Gastroesophageal sphincter (tissue), 4 donors: ENCODE measurements at places on chromosomes 5 and 9. TPM values are rescaled to one million over a fixed set of nuclear protein-coding genes. Genes with fewer than 3 reads are reported as not detected.
A peak's percentile ranks its signal among the peaks of the same experiment; 100 is the strongest.

DNA sequence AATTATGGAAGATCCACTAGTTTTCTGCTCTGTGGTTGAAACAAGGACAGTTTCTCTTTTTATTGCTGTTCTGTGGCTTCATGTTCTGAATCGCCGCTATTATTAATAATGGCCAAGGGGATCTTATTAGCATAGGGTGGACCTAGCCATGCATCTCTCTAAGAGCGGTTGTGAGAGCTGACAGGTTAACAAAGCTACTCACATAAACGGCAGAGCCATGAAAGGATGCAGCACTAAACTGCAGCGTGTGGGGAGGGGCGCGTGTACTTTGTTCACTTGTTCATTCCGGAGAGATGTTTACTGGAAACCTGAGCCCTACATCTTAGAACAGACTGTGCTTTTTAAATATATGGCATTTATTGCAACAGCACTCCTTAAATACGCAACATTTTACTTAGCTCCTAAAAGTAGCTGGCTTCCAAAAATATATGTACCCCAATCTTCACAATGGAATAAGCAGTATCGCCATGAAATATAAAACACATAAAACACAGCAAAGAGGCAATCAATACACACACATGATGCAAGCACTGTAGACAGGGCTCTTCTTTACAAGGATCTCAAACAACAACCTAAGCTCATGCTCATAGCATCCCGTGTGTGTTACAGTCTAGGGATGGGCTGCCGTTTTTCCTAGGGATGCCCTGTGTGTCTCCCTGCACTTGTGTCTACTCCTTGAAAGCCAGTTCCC, 424.6 kb downstream of the MED10 start:
- no peak overlapping the region for H3K27ac ChIP-seq
- H3K36me3 ChIP-seq, result no peaks in the 10 kb centered on the region
- H3K27me3 ChIP-seq, result peaks cover 13% of the 10 kb centered on the region
- no peak for ATAC-seq
- H3K4me3 ChIP-seq, result no peak overlapping the region

DNA sequence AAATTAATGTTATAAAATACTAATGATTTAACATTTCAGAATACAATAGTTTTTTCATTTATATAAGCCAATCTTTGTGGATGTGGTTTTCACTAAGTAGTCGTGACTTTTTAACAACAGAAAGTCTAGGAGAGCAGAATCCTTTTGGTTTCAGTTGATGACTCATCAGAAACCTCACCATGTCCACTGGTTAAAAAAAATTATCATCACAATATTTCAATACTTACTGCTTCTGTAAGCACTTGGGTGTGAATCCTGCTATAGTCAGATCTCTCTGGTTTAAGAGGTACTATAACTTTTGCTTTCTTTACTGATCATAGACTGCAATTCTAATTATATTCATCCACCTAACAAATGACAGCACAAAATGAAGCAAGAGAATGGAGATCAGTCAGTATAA, 77.2 kb downstream of the MRPS30 start:
- no peak overlapping the region for H3K4me3 ChIP-seq
- H3K4me1 ChIP-seq, result no peaks in the 10 kb centered on the region
- H3K36me3 ChIP-seq, result no peaks in the 10 kb centered on the region

DNA sequence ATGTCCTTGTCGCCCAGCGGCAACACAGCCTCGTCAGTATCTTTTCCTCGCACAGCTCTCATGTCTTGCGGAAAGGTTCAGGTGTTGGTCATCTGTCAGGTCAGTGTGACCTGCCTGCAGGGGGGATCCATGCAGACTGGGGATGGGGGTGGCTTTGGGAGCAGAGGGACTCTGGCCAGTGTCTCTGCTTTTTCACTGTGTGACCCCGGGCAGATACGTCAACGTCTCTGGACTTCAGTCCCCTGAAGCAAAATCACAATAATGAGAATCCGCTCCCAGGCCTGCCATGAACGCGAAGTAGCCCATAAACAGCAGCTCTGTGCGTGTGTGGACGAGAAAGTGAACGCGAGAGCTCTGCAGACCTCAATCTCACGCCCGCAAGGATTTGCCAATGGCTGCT, 75.7 kb upstream of the FCN1 start:
- H3K4me3 ChIP-seq, result no peak overlapping the region
- no peak for ATAC-seq
- H3K4me1 ChIP-seq, result no peaks in the 10 kb centered on the region
- no peaks in the 10 kb centered on the region for H3K36me3 ChIP-seq
- H3K27me3 ChIP-seq, result peaks cover 26% of the 10 kb centered on the region

DNA sequence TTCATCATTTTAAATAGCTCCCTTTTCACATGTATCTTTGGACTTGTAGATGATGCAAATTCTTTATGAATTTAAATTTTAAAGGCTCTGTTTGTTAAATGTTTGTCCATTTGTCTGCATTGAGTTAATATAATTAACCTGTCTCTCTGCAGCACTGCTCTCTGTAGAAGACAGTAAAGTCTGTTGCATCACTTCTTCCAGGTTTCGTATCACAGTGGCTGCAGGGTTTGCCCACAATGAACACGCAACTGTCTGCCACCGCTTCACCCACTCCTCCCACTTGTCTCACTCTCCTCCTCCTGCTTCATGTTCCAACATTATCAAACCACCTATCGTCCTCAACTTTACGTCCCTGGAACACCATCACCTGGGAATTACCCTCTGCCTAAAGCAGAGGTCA, 231.3 kb upstream of the SLC30A5 start:
- no peak for ATAC-seq
- H3K36me3 ChIP-seq, result no peaks in the 10 kb centered on the region
- no peaks in the 10 kb centered on the region for H3K4me1 ChIP-seq
- H3K27me3 ChIP-seq, result peaks cover 8% of the 10 kb centered on the region
- no peak overlapping the region for H3K27ac ChIP-seq

DNA sequence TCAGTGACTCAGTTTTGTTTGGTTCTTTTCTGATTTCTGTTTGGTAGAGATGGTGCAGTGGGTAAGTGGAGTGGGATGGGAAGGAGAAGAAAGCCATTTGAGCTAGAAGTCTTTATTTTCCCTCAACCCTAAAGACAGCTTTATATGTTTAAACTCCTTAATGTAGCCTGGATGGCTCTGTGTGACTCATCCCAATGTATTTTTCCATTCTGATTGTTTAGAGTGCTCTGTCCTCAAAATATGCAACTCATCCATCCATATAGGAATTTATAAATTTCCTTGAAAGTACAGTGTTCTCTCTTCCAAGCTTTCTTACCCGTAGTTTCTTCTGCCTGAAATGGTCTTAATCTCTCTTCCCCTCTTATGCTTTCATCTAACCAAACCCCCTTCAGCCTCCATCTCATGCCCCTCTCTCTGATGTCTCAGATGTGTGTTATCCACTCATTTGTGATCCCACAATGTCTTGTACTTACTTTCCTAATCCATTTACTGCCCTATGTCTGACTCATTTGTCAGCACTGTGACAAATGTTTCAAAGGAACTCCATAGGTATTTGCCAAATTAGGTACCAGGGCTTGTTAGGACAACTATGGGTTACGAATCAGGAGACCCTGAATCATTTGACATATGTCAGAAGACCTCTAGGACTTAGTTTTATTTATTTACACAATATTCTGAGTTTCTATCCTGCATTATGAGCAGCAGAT, 217.5 kb upstream of the SGCD start:
- H3K27ac ChIP-seq, result no peak overlapping the region
- no peaks in the 10 kb centered on the region for H3K36me3 ChIP-seq
- H3K4me3 ChIP-seq, result no peak overlapping the region
- no peak for ATAC-seq
- no peaks in the 10 kb centered on the region for H3K4me1 ChIP-seq
- no peaks in the 10 kb centered on the region for H3K27me3 ChIP-seq

DNA sequence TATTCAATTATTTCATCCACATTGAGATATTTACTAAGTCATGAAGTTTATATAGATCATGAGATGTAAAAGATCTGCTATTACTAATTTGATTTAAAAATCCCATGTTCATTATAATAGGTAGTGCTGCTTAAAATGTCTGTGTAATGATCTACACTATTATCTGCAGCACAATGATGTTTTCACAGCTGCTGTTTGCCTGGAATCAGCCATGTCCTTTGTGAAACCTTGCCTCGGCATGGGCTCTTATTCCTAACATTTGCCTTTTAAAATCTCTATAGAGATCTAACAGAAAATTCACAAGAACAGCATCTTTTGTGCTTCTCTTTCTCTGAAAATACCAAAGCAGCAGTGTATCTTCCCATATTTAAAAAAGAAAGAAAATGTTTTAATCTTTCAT, 444.6 kb downstream of the PTPRD start:
- no peak overlapping the region for H3K4me3 ChIP-seq
- no peaks in the 10 kb centered on the region for H3K36me3 ChIP-seq
- H3K27me3 ChIP-seq, result no peaks in the 10 kb centered on the region
- no peaks in the 10 kb centered on the region for H3K4me1 ChIP-seq

DNA sequence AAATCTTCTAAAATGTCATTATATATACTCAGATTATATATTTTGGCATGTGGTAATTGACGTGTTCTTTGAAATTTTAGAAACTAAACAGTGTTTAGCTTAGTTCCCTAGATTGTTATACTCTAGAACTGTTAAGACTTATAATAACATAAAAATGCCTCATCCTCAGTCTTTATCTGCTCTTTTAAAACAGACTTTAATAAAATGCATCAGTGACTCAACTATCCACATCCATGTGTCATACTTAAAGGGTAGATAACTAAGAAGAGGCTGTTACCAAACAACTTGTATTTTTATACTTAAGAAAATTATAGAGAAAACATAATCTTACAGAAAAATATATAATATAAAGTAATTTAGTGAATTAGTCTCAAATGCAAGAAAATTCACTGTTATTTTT, 15.2 kb downstream of the NFIL3 start:
- no peak overlapping the region for H3K27ac ChIP-seq
- H3K4me3 ChIP-seq, result no peak overlapping the region
- H3K36me3 ChIP-seq, result peaks cover 9% of the 10 kb centered on the region
- no peaks in the 10 kb centered on the region for H3K27me3 ChIP-seq
- H3K4me1 ChIP-seq, result peaks cover 8% of the 10 kb centered on the region

- no peak for ATAC-seq
- no peak overlapping the region for H3K27ac ChIP-seq
- no peaks in the 10 kb centered on the region for H3K4me1 ChIP-seq
Observed at GRCh38 chr5:146059460-146060220, 45.7 kb downstream of the PLAC8L1 start.

GRCh38 chr9:135222881-135223760, 135.7 kb downstream of the OLFM1 start:
- ATAC-seq, result no peak
- H3K27ac ChIP-seq, result no peak overlapping the region
- H3K27me3 ChIP-seq, result peaks cover 80% of the 10 kb centered on the region
- H3K4me1 ChIP-seq, result no peaks in the 10 kb centered on the region

DNA sequence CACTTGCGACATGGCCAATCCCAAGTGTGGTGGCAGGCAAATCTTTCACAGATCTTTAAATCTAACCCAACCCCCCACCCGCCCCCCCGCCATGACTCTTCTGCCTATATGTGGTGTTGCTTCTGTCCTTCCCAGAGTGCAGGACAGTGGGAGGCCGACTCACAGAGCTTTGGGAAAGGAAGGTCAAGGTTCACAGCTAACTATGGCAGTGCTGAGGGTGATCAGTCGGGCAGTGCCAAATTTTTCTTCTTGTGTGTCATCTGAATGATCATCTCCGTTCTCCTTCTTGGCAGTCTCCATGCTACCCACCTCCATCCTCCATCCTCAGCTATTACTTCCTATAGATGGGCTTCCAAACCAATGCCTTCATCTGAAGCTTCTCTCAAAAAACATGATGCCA, 129.0 kb upstream of the NFIB start:
- H3K27me3 ChIP-seq, result no peaks in the 10 kb centered on the region
- ATAC-seq, result no peak
- no peak overlapping the region for H3K27ac ChIP-seq
- H3K4me3 ChIP-seq, result no peak overlapping the region
- H3K4me1 ChIP-seq, result no peaks in the 10 kb centered on the region
- H3K36me3 ChIP-seq, result no peaks in the 10 kb centered on the region

DNA sequence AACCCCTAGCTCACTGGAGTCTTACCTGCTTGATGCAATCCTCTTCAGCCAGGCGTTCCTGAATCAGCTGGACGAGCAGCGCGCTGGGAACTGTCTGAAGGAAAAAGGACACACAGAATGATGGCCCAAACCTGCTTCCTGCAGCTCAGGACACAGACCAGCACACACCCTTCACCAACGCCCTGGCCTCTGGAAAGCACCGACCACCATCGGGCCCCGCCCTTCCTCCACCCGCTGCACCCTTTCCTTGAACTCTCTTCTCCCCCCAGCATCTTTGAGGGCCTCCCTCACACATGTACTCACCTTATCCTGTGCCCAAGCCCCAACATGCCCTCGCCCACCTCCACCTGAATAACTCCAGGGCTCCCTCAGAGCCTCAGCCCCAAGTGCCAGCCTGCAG, 23.3 kb downstream of the AK8 start:
- no peaks in the 10 kb centered on the region for H3K27me3 ChIP-seq
- H3K4me1 ChIP-seq, result no peaks in the 10 kb centered on the region
- no peak for ATAC-seq
- no peak overlapping the region for H3K27ac ChIP-seq
- no peak overlapping the region for H3K4me3 ChIP-seq
- H3K36me3 ChIP-seq, result no peaks in the 10 kb centered on the region

GRCh38 chr9:120505186-120505585, 74.8 kb downstream of the CDK5RAP2 start:
- H3K27me3 ChIP-seq, result no peaks in the 10 kb centered on the region
- no peaks in the 10 kb centered on the region for H3K4me1 ChIP-seq
- no peak overlapping the region for H3K27ac ChIP-seq

GRCh38 chr9:115593587-115594091, 475.7 kb upstream of the TNC start:
- H3K36me3 ChIP-seq, result no peaks in the 10 kb centered on the region
- peaks cover 5% of the 10 kb centered on the region for H3K27me3 ChIP-seq

DNA sequence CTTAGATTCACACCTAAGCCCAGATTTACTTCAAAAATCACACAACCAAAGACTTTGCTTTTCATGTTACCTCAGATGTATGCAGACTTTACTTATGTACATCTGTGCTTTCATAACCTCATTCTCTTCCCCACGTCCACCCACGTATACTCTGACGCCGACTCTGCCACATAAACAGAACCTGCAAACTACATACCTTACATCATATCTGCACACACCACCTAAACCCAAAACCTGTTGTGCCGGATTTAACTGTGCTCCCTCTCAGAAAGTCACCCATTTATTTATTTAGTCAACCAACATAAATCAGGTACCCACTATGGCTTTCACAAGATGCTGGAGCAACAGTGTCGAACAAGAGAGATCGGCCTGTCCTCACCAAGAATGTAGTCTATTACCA, 1.0 kb upstream of the DPYSL3 start:
- H3K27ac ChIP-seq, result peak overlapping the region; percentile 94
- H3K27me3 ChIP-seq, result no peaks in the 10 kb centered on the region
- no peaks in the 10 kb centered on the region for H3K36me3 ChIP-seq

GRCh38 chr5:54611290-54611951, 93.9 kb downstream of the SNX18 start:
- H3K27me3 ChIP-seq, result no peaks in the 10 kb centered on the region
- ATAC-seq, result no peak
- H3K4me1 ChIP-seq, result peaks cover 3% of the 10 kb centered on the region

IFNA13 gene
- total RNA-seq, result not detected

GHR gene
- total RNA-seq, result 27.2 TPM

PNPLA7 gene
- total RNA-seq, result 2.0 TPM

APBA1 gene
- total RNA-seq, result 10.5 TPM

PCDHGA5 gene
- total RNA-seq, result 12.5 TPM

FSTL4 gene
- 0.27 TPM for total RNA-seq

TUSC1 gene
- total RNA-seq, result 23.4 TPM

SH3TC2 gene
- total RNA-seq, result 2.3 TPM

QRFP gene
- total RNA-seq, result not detected

DEPDC1B gene
- not detected for total RNA-seq

PSIP1 gene
- 51.2 TPM for total RNA-seq

NMUR2 gene
- total RNA-seq, result not detected

ZNF79 gene
- 14.0 TPM for total RNA-seq

GNAQ gene
- 86.4 TPM for total RNA-seq
